Right hindlimb (tissue), 1 donor: ENCODE measurements at places on chromosomes 7 and 10.
A peak's percentile ranks its signal among the peaks of the same experiment; 100 is the strongest.

DNA sequence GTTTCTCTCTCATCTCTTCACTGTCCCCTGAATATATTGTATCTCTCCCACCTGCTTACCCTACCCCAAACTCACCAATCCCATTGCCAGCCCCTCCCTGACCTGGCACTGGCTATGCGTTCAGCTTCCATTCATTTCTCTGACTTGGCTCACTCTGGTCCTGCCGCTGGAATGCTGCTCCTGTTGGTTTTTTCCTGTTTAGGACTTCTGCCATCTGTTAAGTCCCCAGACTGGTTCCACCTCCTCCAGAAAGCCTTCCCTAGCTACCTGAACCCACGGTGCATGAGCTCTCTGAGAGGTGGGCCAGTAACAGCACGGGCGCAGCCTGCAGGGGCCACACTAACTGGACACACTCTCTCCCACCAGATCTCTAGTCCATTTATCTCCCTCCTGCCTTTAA lies 80.2 kb downstream of the HIF1AN start:
- no peak for DNase-seq

GRCh38 chr10:5902511-5903274 lies 12.7 kb downstream of the FBH1 start:
- DNase-seq: no peak

DNA sequence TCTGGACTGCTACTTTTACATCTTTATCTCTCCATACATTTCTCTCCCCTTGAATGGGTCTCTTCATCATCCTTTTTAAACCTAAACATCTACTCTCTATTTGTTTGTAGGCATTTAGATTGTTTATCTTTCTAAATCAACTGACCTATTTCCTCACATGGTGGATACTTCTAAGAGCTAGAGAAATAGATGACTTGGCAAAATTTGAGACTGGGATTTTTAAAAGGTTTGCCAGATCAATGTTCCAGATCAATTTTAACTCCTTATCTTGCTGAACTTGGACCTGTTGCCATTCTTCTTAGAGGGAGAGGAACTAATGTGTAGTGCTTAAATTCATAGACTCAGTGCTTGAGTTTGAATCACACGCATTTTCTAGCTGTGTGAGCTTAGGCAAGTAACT lies 144.2 kb upstream of the STEAP4 start:
- DNase-seq: no peak

DNA sequence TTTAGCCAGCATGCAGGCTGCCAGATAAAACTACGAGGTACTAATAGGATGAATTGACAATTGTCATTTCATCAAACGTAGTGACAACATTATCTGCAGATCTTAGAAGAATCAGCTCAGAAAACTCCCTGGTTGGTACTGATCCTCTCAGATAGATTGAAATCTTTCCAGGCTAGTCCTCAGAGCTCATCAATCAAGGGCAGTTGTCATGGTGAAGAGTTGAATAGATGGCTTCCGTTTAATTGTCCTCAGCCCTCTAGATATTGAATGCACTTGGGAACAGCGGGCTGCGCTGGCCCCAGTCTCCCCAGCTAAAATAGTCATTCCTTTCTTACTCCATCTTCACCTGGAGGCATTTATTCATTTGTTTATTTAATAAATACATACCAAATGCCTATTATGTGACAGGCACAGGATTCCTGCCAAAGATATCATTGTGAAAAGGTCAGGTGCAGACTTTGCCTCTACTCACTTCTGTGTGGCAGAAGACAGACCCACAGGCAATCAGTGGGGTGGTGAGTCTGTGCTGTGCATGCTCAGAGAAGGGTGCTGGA lies 1081.6 kb downstream of the TYW1 start:
- DNase-seq: no peak

DNA sequence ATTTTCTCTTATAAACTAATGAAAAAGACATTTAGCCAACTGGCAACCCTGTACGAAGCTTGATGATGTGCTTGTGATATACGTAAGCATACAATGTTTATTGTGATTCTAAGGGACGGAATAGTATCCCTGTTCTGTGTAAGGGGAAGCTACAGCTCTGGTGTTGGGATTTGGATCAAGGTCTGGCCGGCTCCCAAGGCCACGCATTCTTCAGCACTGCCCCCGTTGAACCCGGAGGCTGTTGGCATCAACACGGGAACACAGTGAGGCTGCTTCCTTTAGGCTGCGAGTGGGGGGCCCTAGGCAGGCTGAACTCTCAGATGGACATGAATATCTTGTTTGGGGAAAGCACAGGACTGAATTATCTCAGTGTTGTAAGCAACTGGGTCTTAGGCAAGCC lies 180.6 kb downstream of the CAMK1D start:
- peak; percentile 68 for DNase-seq

GRCh38 chr10:76624470-76624869 lies 1013.1 kb downstream of the KCNMA1 start:
- DNase-seq: no peak

DNA sequence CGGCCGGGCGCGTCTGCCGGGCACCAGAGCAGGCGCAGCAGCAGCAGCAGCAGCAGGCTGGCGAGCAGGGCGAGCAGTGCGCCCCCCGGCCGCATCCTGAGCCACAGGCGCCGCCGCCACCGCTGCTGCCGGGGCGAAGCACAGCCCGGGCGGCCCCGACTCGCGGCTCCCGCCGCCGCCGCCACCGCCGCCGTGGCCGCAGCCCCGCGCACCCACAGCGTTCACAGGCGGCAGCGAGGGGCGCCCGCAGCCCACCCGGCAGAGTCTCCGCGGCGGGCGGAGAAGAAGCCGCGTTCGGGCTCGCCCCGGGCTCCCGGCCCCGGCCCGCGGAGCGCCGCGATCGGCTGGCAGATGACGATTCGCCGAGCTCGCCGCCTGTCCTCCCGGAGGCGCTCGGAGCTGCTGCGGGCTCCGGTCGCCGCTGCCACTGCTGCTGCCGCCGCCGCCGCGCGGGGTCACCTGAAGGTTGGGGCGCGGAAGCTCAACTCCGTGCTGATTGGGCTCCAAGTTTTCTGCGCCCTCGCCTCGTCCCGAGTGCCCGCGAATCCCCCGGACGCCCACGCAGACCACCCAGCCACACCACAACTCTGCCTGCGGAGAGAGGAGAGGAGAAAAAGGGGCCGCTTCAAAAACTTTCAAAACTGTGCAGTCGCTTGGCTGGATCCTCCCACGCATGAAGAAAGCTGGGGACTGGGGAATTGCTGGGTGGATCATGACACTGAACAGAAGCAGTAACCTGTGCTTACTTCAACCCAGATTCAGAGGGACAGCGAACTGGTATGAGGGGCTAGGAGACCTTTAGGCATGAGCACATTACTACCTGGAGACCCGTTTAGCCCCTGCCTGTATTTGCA lies at the start of gene ST8SIA6:
Gene ST8SIA6, minus strand, starts transcription at position 435 of the 854 bp plus-strand sequence. Its CDS starts 340 bp downstream, at position 95.
- DNase-seq: peak; percentile 76

GRCh38 chr10:12806228-12807095 lies 195.1 kb downstream of the CCDC3 start:
- no peak for DNase-seq

DNA sequence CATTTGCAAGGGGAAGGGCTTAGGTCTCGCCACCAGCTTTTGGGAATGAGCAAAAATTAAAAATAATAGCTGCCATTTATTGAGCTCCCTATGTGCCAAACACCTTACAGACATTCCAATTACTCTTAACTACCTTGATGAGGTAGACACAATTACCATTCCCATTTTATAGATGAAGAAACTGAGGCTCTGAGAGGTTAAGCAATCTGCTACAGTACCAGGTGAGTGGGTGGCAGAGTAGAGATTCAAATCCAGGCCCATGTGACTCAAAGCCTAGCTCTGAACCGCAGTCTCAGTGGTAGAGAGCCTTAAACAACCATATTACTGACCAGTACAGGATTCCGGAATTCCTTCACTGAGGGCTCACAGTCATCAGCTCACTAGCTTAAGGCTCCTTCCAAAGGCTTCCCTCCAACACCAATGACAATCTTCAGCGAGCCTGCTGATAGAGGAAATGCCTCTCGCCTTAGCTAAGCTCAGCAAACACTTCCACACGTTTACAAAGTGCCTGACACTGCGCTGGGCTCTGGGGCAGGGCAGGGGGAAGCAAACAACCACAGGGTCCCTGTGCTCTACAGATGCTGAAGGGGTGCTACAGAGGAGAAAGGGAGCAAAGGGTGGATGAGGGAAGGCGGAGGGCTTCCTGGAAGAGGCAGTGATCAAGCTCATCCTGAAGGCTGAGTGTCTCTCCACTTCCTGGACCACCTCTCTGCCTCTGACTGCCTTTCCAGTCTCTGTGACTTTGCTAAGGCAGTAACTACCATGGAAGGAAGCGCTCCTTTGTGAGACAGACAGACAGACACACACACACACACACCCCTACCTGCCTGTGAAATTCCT lies 7.4 kb downstream of the LRRC20 start:
- DNase-seq: no peak

DNA sequence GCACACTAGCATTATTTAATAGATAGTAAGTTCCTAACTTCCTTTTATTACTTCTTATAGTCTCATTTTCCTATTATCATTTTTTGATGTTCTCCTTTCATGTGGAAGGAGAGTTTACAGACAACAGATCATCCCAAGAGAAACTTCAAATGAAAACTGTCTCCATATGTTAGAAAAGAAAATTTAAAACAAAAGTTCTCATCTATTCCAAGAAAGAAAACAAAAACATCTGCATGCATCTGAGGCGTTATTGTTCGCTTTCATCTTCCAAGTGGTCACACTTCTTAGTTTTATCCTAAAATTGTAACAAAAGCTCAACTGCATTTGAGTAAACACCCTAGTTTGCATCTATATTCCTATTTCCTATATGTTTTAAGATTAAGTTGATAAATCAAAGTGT lies 126.2 kb downstream of the SEMA3D start:
- DNase-seq: no peak

GRCh38 chr7:50507898-50508470 lies 57.2 kb downstream of the DDC start:
- DNase-seq: no peak

GRCh38 chr7:138866353-138866752 lies 68.4 kb upstream of the ATP6V0A4 start:
- no peak for DNase-seq

GRCh38 chr7:117157241-117158209 lies 165.3 kb downstream of the WNT2 start:
- peak; percentile 73 for DNase-seq

DNA sequence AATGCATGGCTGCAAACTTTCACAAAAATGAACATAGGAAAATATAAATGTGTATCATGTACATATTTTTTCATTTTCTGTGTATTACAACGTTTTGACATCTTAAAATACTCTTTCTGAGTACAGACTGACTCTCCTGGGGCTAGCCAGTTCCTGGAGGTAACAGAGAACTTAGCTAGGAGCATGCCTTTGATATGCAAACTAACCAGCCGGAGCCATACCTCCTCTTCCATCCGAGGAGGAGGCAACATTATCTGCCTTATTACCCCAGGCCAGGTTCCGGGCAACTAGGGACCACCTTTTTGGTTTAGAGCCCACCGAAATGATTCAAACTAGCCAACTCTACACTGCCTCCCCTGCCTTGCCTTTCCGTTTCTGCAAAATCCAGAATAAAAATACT lies 33.7 kb upstream of the HECW1 start:
- DNase-seq: no peak

DNA sequence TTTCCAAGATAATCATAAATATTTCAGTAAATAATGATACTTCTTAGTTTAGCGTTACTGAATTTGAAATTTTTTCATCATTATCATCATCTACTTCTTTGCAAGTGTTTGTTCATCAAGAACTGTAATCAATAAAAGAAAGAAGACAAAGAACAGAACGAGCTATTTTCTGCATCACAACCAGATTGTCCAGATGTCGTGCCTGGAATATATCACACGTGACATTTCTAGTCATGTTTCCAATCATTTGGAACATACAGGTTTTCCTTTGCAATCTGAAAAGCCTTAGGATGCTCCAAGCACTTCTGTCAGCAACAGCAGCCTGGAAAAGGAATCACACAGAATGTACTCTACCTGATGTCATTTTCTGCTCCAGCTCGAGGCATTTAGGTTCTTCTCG lies 107.4 kb downstream of the FAM107B start:
- no peak for DNase-seq

- no peak for DNase-seq
Measured at GRCh38 chr10:60714233-60714632, 64.0 kb upstream of the CDK1 start.

- no peak for DNase-seq
Measured at GRCh38 chr7:158023157-158023556, 564.5 kb downstream of the PTPRN2 start.

DNA sequence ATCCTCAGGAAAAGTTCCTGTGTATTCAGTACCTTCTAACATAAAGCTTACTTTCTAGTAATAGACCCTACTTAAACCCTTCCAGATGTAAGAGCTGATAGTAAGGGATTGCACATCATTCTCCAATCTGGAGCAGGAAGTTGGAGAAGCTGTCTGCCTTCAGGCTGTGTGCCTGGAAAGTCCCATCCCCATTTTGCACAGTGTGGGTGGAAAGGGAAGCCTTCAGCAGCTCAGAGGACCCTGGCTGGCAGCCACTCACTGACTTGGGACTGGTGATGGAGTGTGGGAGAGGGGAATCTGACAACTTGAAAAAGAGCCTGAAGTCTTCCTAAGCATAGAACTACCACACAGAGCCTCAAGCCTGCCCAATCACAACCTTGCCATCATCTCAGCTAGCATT lies 164.1 kb upstream of the ADO start:
- DNase-seq: peak; percentile 72

- DNase-seq: peak; percentile 73
Measured at GRCh38 chr10:44478876-44479705, 94.2 kb upstream of the CXCL12 start.

- no peak for DNase-seq
Measured at GRCh38 chr10:43710772-43711471, 62.2 kb upstream of the ZNF32 start.
